Activated CD4-positive, alpha-beta T cell treated with anti-CD3 and anti-CD28 coated beads, Interleukin-2, Interleukin-4, amounts not matched to agents 100 ng/mL and 50 ng/mL, durations not matched to agents 16 hours and 8 hours (primary cell): ENCODE measurements at places on chromosomes 2 and 18.
A peak's percentile ranks its signal among the peaks of the same experiment; 100 is the strongest.

GRCh38 chr2:205660521-205661124 lies 21.7 kb upstream of the NRP2 start:
- DNase-seq, result no peak

DNA sequence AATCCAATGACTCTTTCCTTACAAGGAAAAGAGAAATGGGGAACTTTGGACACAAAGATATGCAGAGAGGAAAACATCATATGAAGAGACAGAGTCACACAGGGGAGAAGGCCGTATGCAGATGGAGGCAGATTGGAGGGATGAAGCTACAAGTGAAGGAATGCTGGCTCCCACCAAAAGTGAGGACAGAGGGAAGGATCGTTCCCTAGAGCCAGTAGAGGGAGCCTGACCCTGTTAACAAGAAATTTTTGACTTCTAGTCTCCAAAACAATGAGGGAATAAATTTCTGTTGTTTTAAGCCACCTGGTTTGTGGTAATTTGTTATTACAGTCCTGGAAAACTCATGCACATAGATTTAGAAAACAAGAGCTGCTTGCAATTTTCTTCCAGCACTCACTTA lies 169.3 kb downstream of the PMAIP1 start:
- DNase-seq, result no peak

- DNase-seq, result no peak
Observed at GRCh38 chr18:40642692-40643229, 1312.3 kb upstream of the PIK3C3 start.

GRCh38 chr18:51100385-51101120 lies 70.5 kb downstream of the SMAD4 start:
- no peak for DNase-seq

- DNase-seq, result no peak
Observed at GRCh38 chr18:35029103-35029502, 12.1 kb upstream of the MAPRE2 start.

DNA sequence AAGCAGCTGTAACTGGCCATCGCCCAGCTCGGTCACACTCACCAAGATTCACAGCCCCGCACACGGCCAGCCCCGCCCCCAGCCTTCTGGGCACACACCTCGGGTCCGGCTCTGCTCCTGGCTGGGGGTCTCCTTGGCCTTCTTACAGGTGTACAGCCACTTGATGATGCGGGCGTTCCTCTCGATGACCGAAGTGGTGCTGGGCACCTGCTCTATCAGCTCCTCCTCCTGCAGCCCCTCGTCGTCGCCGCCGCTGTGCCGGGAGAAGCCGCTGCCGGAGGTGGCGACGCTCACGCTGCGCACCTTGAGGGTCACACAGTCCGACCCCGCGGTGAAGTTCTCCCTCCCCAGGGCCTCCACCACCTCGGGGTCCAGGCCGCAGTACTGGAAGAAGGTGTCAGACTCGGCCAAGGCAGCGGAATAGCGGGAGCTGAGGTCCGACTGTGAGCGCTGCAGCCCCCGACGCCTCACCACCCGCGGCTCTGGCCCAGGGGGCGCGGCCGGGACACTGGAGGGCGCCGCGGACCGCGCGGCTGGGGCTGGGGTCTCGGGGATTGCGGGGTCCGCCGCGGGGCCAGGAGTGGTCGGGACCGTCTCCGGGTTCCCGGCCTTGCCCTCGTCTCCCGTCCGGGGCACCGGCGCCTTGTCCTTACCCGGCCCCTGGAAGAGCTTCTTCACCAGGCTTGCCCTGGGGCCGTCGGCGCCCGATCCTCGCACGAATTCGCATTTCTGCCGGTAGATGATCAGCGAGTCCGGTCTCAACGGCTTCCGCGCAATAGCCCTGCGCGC lies 769 bp downstream of the FAM110C start:
- no peak for DNase-seq

DNA sequence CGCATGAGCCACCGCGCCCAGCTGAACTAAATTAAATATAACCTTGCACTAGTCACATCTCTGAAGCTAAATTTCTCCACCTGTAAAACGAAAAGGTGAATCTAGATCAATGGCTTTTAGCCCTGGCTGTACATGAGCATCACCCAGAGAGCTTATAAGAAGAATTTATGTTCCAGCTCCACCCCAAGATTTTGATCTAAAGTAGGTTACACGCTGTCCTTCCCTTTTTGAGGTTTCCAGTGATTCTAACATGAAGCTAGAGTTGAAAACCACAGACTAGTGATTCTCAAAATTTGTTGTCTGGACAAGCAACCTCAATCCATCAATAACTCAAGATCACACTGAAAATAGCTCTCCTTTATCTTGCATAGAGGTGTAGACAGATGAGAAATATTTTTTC lies 208.8 kb upstream of the CRIM1 start:
- DNase-seq, result peak; percentile 28

DNA sequence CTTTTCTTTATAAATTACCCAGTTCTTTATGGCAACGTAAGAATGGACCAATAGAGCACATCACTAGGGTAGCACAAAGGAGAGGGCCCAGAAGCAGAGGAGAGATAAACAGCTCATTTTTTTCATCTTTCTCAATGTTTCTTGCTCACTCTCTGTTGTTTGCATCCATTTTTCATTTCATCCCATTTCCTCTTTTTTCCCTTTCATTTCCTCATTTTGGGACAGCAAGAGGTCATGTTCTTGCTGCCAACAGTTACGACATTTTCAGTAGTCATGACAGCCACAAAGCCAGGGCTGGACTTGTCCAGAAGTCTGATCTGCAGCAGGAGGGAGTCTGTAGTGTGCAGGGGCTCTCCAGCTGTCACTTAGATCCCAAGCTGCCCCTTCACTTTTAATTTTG lies 52.7 kb upstream of the CYP1B1 start:
- no peak for DNase-seq

DNA sequence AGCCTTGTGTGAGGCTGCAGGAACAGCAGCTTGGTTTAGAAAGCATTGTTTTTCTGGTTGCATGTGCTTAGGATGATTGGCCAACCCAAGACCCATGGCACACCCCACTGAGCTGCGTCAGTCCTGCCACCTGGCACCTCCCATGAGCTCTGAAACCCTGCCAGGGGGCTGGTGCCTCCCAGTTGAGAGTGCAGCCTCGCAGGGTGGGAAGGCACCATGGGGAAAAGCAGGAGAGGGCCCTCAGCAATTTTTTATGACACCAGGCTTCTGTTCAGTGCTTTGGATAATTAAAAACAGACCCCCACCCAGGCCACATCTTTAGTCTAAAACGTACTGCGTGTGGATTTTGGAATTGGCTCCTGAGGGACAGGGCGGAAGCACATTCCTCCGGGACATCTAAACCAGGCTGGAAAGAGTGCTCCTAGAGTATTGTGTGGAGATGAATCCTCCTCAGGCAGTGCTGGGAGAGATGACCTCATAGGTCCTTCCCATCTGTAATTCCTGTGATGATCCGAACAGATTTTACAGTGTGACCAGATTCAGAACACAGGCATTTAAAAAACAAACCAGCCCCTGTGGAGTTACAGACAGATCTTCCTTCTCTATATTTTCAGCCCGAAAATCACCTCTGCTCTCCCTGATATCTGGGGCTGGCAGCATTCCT lies 438.3 kb downstream of the ZNF521 start:
- no peak for DNase-seq

- DNase-seq, result no peak
Observed at GRCh38 chr2:77185052-77185451, 337.1 kb downstream of the LRRTM4 start.

DNA sequence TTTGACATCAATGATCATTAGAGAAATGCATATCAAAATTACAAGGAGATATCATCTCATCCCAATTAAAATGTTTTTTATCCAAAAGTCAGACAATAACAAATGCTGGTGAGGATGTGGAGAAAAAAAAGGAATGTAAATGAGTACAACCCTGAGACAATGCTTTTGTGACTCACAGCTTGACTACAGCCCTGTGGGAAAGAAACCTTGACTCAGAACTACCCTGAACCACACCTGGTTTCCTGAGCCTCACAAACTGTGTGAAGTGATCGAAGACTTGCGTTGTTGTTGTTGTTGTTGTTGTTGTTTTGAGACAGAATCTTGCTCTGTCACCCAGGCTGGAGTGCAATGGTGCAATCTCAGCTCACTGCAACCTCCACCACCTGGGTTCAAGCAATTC lies 266.6 kb upstream of the MYT1L start:
- no peak for DNase-seq

- no peak for DNase-seq
Observed at GRCh38 chr2:30730736-30731647, 76.3 kb downstream of the CAPN13 start.
